Endodermal cell (in vitro differentiated cells): ENCODE measurements at places on chromosomes 4 and X. TPM values are rescaled to one million over a fixed set of nuclear protein-coding genes. Genes with fewer than 3 reads are reported as not detected.

CCSER1 gene
- total RNA-seq = 1.6 to 2.2 TPM (median 1.7 TPM) in 3 replicates

TMEM165 gene
- 77.9 and 90.5 TPM in 2 replicates for total RNA-seq

DNA sequence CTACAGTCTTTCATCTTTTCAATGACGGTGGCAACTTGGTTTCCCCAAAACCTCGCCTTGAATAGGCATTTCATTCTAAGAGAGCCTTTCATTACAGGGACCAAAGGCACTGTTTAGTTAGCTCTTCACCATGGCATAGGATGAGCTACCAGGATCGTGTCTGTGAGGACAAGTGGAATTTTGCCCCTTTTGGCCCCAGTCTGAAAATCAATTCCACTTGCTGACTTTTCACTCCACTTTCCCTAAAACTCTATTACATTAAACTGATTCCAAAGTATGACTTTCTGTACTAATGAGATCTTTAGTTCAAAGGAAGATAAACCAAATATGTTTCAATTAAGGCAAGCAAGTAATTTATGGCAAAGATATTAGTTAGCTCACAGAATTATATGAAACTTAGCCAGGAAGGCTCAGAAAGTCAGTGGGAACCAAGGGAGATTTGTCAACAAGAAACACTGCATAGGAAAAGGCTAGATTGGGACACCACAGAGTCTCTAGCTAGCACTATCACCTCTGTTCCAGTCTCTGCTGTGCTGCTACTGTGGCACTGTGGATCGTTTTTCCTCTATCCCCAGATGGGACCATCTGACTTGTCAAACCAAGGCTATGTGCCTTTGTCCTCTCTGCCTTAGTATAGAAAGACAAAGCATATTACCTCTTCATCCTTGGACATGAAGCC lies 145.6 kb downstream of the SLC7A11 start:
- no peak for DNase-seq

DNA sequence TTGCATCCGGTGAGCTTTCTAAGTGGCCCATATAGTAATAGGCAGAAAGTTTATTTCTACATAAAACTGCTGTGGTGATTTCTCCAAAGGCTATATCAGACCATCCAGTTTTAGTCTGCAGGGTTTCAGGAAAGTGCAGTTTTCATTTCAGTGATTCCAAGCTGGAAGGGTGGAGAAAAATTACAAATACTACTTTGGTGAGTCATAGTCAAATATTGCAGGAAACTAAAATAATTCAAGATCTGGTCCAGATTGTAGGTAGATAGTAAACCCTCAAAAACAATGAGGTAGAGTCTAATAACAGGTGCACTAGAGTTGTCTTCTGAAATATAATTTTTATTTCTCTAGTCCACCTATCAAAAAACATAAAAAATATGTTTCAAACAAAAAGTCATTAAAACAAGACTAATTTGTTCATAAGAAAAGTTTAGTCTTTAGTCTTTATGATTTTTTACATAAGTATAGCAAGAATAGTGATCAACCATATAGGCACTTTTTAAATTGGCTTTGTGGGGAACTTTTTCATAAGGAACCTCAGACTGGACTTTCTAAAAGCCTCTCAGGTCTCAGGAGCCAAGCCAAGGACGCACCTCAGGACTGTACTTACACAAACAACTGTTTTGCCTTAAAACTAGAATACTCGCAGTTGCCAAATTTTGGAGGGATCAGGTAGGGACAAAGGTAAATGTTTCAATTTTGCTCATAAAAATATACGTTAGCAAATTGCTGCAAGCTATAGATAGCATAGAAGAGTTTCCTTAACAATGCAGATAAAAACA lies 101.8 kb upstream of the TLR3 start:
- DNase-seq = no peak

DNA sequence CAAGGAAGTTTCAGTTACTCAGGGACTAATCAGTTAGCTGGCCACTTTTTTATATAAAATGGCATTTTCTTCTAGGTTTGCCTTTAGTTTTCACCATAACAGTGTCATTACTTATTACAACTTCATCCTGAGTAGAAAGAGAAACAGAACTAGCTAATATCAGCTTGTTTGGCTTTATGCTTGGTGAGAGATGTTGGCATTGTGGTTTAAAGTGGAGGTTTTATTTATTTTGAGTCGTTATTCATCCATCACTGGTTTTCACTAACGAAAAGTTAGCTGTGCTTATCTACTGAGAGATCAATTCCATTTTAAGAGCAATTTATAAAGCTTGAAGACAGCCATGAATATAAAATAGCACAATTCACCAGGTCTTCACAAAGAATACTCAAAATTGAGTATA lies 714.5 kb downstream of the GRID2 start:
- DNase-seq = no peak

DNA sequence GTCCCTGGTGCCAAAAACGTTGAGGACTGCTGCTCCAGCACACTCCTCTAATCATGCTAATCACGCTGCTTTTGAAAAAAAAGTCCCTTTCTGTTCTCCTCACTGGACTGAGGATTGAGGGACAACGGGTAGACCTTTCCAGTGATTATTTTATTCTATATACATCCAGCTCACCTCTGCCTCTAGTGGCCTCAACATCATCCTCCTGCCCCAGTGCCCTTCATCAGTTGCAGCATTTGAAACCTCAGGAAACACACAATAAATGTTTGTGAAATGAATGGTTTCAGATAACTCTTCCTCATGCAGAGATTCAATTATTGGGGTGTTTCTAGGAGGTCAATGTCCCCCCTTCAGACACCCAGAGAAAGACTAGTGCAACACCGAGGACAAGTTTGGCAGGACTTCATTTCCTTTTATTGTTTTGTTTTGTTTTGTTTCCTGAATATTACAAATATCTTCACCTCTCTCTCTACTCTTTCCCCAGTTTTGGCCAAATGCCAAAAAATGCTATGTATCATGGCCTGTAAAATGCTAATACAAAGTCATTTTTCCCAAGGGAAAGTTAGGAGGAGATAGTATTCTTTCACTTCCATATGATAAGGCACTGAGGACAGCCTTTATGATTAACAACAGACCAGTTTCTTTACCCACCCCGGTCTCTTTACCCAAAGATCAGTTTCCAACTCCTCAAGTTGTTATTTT lies 460.1 kb upstream of the SLIT2 start:
- DNase-seq = no peak

SRPX2 gene
- total RNA-seq = not detected in 3 replicates

DNA sequence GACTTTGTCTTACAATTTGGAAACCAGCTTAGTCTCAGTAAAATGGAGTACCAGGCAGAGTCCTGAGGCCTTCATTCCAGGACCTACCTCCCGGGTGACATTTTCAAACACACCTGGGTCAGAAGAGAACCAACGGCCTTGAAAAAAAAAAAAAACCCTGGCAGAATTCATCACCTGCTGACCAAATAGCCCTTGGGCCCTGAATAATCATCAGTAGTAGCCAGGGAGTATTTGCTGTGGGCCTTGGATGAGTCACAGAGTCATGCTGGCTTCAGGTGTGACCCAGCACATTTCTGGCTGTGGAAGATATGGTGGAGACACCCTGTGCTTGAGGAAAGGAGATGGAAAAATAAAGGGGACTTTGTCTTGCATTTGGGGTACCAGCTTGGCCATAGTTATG lies 92.2 kb downstream of the LPAR4 start:
- DNase-seq = peak; percentile 50

CSAG2 gene
- total RNA-seq = 0.35 TPM in 1 of 2 replicates, not detected in the other

- DNase-seq = no peak
These were observed 67.7 kb upstream of the H2AZ1 start for GRCh38 chr4:100017637-100018310.

ATOH1 gene
- total RNA-seq = 1.5 and 1.6 TPM in 2 replicates

RTL3 gene
- total RNA-seq = not detected in 3 replicates

LANCL3 gene
- 0.11 TPM in 2 replicates for total RNA-seq

DNA sequence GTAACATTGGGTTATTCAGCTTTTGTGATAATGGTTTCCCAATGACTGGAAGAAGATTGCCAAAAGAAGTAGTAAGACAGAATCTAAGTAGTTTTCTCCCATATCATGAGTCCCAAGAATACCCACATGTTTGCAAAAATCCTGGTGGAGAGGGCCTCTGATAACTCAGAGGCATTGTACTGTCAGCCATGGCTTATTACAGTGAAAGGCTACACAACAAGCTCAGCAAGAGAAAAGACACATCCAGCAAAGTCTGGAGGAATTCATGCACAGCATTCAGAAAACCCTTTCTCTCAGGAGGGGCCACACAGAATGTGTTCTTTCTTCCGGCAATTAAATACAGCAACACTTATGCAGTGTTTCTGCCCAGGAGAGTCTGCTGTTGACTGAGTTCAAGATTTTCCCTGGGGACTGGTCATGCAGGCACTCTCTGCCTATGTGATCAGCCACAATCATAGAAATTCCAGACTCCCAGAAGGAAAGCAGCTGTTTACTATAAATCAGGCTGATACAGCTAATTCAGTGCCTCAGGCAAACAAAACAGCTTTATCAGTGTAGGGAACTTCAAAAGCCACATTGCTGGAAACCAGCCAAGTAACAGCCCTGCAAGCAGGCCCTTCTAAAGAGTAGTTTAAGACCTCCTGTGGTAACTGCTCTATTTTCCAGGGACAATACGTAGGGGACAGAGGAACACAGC lies 937.1 kb downstream of the CCSER1 start:
- peak; percentile 68 for DNase-seq

NEIL3 gene
- total RNA-seq = 7.3 to 16.8 TPM (median 15.1 TPM) in 3 replicates

- DNase-seq = no peak
These were observed 33.1 kb downstream of the DLG3 start for GRCh38 chrX:70477734-70478075.

GRCh38 chr4:141195095-141195707 lies 25.5 kb upstream of the ZNF330 start:
- no peak for DNase-seq
